ENCODE measurements at places on chromosomes 3 and 15.

DNA sequence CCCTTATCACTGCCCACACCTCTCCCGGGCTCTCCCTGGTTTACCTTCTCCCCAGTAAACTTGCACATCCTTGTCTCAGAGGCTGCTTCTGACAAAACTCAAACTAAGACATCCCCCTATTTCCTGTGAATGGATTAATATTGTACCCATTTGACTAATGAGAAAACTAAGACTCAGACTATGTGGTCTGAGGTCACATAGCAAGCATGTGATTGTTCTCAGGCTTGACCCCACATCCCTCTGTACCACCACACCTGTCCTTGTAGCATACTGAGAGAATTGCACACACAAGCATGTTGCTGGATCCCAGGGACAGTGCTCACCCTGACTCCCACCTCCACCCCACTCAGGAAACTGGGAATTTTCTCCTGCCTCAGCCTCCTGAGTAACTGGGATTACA lies 90.7 kb upstream of the HES1 start:
- no peaks in the 10 kb centered on the region for H3K27me3 ChIP-seq
- no peaks in the 10 kb centered on the region for H3K4me1 ChIP-seq
- no peak overlapping the region for H3K27ac ChIP-seq
- no peak for DNase-seq
- H3K4me3 ChIP-seq, result no peak overlapping the region

DNA sequence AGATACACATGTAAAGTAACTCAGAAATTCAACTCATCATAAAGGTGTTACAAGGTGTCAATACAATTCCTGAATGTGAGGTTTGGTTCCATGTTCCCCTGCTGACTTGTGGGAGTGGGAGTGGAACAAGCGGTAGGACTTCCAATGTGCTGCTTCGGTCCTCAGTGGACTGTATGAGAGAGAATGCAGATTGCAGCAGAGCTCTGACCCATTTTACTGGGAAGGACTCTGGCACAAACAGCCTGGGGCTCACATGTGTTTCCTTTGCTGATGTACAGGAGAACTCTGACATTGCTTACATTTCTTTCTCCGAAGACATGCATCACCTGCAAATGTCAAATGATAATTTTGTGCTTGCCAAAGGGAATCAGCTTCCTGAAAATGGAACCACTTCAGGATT lies 111.5 kb downstream of the UNC13C start:
- no peaks in the 10 kb centered on the region for H3K4me1 ChIP-seq
- no peaks in the 10 kb centered on the region for H3K36me3 ChIP-seq
- H3K27me3 ChIP-seq, result peaks cover 7% of the 10 kb centered on the region
- H3K27ac ChIP-seq, result no peak overlapping the region

DNA sequence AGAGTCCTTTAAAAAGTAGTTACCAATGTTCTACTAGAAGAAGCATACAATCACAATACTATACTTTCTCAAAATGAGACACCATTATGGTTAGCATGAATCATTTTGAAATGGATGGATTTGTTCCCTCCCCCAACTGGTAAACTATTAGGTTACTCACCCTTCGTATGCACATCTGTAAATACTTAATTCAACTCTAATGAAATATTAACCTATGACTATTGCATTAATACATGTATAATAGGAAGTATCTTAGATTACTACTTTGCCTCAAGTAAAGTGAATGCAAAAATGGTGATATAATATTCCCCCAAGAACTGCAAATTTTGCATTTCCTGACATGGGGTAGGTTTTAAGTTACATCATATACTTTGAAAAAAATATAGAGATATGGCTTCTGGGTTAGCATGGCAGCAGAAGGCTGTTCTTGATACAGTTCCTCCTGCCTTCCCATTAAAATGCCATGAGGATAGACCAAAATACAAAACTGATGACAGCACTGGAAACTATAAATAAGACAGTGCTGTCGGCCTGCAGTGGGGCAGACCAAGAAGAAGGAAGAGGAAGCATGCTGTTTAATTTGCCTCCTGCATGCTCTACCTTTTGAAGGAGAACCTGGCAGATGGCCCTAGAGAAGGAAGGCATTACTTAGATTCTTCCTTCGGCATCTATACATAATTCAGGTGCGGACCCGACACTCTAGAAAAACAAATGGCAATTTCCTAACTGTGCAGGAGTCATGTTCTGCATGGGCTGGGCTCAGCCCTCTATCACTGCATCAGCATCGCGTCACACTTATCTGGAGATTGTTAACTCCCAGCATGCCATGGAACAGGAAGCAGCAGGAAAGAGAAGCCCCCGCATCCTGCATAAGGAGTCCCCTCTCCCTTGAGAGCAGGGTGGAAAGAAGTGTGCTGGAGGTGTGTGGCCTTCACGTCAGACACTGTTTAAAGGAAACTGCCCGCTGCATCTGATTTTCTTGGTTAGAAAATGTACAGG lies 41.8 kb upstream of the NEO1 start:
- H3K4me1 ChIP-seq, result no peaks in the 10 kb centered on the region
- no peak for DNase-seq
- H3K36me3 ChIP-seq, result no peaks in the 10 kb centered on the region
- H3K27ac ChIP-seq, result no peak overlapping the region
- peaks cover 34% of the 10 kb centered on the region for H3K27me3 ChIP-seq

DNA sequence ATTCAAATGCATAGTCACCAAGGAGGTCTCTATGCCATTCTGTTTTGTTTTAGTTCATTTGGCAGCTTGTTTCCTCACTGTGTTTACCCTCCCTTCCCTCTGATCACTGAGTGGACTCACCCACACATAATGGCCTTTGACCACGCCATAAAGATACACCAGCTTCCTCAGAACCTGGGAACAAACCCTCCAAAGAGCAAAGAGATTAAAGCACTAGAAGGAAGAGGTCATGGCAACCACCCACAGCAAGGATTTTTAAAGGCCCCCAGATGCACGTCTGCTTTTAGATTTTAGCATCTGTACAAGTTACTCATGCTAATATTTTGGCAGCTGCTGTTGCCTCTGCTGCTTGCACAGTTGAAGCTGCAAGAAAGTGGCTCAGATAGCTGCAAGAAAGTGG lies 47.9 kb upstream of the CADPS start:
- H3K4me3 ChIP-seq, result no peak overlapping the region
- no peak overlapping the region for H3K27ac ChIP-seq
- H3K4me1 ChIP-seq, result no peaks in the 10 kb centered on the region
- H3K36me3 ChIP-seq, result no peaks in the 10 kb centered on the region

GRCh38 chr3:42503957-42504333 lies 1.5 kb downstream of the VIPR1 start:
- peaks cover 52% of the 10 kb centered on the region for H3K4me1 ChIP-seq
- peak overlapping the region; percentile 71 for H3K4me3 ChIP-seq
- H3K27me3 ChIP-seq, result peaks cover 24% of the 10 kb centered on the region
- DNase-seq, result peak; percentile 28

DNA sequence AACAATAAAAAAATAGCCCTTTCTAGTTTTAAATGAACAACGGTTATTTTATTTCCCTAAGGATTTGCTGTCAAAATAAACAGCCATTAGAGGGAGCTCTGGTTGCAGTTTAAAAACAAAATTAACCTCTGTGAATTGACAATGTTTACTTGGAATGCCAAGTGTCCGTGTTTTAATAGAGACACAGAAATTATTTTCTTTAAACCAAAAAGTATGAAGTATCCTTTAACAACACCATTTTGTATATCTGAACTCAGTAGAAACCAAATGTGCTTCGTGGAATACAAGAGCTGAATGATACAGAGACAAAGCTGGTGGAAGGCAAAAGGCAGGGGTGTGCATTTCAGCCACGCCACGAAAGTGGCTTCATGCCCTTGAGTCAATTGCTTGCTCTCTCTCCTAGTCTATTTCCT lies 74.4 kb downstream of the MOBP start:
- H3K4me1 ChIP-seq, result peaks cover 21% of the 10 kb centered on the region
- no peak overlapping the region for H3K4me3 ChIP-seq
- peaks cover 18% of the 10 kb centered on the region for H3K27me3 ChIP-seq
- no peak for DNase-seq

DNA sequence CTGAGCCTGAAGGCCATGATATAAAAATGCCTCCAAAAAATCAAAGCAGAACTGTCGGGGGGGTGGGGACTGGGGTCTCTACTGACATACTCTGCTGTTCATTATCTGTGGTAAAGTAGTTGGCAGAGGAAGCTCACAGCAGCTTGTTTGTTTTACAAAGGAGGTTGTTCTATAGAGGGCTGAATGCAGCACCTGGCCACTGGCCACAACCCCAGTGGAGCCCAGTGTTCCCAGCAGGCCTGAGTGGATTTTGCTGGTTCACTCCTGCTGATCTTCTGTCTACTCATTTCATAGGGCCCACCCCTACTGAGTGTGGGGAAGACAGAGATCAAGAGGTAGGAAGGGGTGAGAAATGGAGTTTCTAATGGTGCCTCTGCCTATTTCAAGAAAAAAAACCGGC lies 125.5 kb downstream of the DIPK2A start:
- no peak overlapping the region for H3K27ac ChIP-seq
- H3K4me1 ChIP-seq, result no peaks in the 10 kb centered on the region
- no peak overlapping the region for H3K4me3 ChIP-seq
- no peak for DNase-seq
- peaks cover 3% of the 10 kb centered on the region for H3K27me3 ChIP-seq
- H3K36me3 ChIP-seq, result no peaks in the 10 kb centered on the region

- no peak overlapping the region for H3K27ac ChIP-seq
- no peaks in the 10 kb centered on the region for H3K4me1 ChIP-seq
- peaks cover 21% of the 10 kb centered on the region for H3K27me3 ChIP-seq
- H3K4me3 ChIP-seq, result no peak overlapping the region
Measured at GRCh38 chr15:86157606-86158293, 78.1 kb downstream of the AGBL1 start.

DNA sequence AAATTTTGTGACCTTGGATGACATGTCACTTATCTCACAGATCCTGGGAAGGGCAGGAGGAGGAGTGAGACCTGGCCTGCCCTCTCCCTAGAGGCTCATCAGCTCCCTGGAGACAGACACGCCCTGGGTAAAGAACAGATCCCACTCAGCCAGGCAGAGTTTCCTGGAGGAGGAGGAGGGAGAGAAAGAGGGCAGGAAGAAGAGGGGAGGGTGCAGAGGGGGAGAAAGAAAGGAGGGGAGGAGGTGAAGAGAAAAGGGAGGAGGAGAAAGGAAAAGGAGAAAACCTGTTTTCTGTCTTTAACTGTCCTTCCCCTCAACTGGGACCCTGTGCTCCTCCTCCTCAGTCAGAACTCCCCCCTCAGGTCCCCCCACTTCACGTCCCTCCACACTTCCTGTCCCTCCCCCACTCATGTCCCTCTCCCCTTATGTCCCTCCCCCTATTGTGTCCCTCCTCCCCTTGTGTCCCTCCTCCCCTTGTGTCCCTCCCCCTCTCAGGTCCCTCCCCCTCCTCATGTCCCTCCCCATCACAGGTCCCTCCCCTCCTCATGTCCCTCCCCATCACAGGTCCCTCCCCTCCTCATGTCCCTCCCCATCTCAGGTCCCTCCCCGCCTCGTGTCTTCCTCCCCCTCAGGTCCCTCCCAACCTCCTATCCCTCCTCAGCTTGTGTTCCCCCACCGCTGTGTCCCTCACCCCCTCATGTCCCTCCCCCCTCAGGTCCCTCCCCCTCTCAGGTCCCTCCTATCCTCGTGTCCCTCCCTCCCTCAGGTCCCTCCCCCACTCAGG lies 52.3 kb upstream of the CGNL1 start:
- H3K27ac ChIP-seq, result no peak overlapping the region
- no peak overlapping the region for H3K4me3 ChIP-seq
- no peak for DNase-seq

DNA sequence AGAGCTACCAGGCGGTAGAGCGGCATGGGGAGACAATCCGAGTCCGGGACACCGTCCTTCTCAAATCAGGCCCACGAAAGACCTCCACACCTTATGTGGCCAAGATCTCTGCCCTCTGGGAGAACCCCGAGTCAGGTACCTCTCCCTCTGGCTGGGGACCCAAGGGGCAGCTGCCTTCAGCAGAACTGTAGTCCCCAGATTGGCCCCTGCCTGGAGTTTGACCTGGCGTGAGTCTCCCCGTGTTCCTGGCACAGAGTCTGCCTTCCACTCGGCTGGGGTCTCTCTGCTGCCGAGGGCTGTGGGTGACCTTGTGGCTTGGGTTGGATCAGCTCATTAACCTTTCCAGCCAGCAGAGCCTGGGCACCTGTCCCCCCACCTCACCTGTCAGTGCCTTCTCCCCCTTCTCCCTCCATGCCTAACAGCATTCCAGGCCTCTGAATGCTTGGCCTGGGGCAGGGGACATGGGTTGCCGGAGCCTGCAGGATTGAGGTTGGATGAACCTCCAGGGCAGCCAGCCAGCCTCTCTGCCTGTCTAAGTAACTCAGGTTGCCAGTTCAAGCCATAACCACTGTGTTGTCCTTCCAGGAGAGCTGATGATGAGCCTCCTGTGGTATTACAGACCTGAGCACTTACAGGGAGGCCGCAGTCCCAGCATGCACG lies 6.8 kb upstream of the CHST14 start:
- DNase-seq, result no peak
- no peak overlapping the region for H3K4me3 ChIP-seq
- H3K27ac ChIP-seq, result peak overlapping the region; percentile 55
- H3K4me1 ChIP-seq, result peaks cover 21% of the 10 kb centered on the region

- DNase-seq, result no peak
- no peaks in the 10 kb centered on the region for H3K4me1 ChIP-seq
- no peak overlapping the region for H3K4me3 ChIP-seq
- H3K36me3 ChIP-seq, result peaks cover 48% of the 10 kb centered on the region
- H3K27me3 ChIP-seq, result no peaks in the 10 kb centered on the region
Measured at GRCh38 chr3:195306369-195306768, 35.4 kb upstream of the XXYLT1 start.

GRCh38 chr15:63555507-63555906 lies 41.7 kb upstream of the FBXL22 start:
- peaks cover 67% of the 10 kb centered on the region for H3K4me1 ChIP-seq
- H3K27me3 ChIP-seq, result no peaks in the 10 kb centered on the region
- H3K36me3 ChIP-seq, result peaks cover 71% of the 10 kb centered on the region
- H3K4me3 ChIP-seq, result no peak overlapping the region
- no peak for DNase-seq
- H3K27ac ChIP-seq, result peak overlapping the region; percentile 75

GRCh38 chr3:157767607-157768006 lies 264.4 kb upstream of the VEPH1 start:
- no peak overlapping the region for H3K27ac ChIP-seq
- H3K4me3 ChIP-seq, result no peak overlapping the region
- no peaks in the 10 kb centered on the region for H3K4me1 ChIP-seq
- H3K36me3 ChIP-seq, result no peaks in the 10 kb centered on the region
- H3K27me3 ChIP-seq, result no peaks in the 10 kb centered on the region

- no peak overlapping the region for H3K4me3 ChIP-seq
- DNase-seq, result no peak
- peaks cover 24% of the 10 kb centered on the region for H3K36me3 ChIP-seq
- no peak overlapping the region for H3K27ac ChIP-seq
- H3K4me1 ChIP-seq, result peaks cover 40% of the 10 kb centered on the region
- no peaks in the 10 kb centered on the region for H3K27me3 ChIP-seq
Measured at GRCh38 chr15:76299786-76300185, 11.5 kb downstream of the ETFA start.
